HTR-8/SVneo (cell line): ENCODE measurements at places on chromosomes 13 and 19.

- no peak for DNase-seq
Measured at GRCh38 chr13:50229960-50230661, 214.9 kb downstream of the KCNRG start.

GRCh38 chr19:5017235-5017634, 48.3 kb downstream of the KDM4B start:
- no peak for DNase-seq

- no peak for DNase-seq
Measured at GRCh38 chr13:45332831-45333219, 8.2 kb downstream of the TPT1 start.

- no peak for DNase-seq
Measured at GRCh38 chr13:53417601-53418000, 389.0 kb downstream of the OLFM4 start.

DNA sequence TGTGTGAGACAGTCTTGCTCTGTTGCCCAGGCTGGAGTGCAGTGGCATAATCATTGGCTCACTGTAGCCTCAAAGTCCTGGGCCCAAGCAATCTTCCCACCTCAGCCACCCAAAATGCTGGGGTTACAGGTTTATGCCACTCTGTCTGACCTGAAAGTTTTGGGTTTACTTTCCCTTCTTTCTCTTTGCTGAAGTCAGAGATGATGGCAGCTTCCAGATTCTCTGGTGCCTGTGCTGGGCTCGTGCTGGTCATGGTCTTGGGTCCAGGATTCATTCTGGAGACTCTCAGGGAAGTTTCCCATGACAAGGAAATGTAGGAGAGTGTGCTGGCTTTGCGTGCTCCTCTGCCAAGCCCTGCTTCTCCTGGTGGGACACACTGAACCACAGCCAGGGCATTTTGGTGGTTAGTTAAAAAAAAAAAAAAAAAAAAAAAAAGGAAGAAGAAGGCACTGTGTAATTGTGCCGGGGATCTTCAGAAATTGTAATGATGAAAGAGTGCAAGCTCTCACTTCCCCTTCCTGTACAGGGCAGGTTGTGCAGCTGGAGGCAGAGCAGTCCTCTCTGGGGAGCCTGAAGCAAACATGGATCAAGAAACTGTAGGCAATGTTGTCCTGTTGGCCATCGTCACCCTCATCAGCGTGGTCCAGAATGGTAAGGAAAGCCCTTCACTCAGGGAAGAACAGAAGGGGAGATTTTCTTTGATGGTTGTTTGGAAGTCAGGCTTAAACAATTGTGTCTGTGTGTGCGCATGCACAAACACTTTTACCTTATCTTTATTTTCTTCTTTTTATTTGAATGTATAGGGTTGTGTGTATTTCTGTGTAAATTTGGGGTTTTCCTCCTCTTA, at the start of gene ALOX5AP:
ALOX5AP (plus strand) TSS at position 519 of the 847 bp plus-strand sequence; CDS start at position 582, 63 bp downstream.
- no peak for DNase-seq
